ENCODE measurements at places on chromosomes 4 and X.

DNA sequence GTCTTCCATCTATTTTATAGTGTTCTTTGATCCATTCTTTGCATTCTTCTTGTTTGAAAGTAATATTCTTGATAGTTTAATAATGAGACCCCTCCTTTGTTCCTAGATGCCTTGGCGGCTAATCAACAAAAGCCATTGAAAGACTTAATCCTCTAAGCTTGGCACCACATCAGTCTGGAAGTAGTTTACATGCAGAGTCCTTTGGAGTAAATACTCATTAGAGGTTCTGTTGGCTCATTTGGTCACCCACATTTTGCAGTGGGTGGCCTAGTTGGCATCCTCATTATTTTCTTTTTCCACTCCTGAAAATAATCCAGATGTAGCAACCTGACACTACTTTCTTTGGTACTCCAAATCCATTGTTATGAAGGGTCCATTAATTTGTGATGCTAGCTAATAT lies 64.5 kb downstream of the DKK2 start:
- no peak for DNase-seq

DNA sequence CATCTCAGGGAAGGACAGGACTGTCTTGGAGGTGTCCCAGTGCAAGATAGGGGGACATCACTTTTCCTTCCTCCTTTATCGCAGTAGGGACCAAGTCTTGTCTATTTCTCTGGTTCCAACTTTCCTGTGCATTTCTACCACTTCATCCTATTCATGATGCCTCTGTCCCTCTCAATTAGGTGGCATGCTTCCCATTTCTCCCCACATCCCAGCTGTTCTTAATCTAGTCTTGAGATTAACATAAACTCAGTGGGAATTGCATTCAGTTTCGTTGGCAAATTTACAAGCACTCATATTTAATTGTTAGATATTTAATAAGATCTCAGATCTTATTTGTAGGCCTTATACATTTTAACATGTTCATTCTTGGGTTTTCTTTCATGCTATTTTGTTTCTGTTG lies 15.7 kb upstream of the ODAM start:
- no peak for DNase-seq

GRCh38 chr4:77785669-77786068 lies 33.5 kb downstream of the CNOT6L start:
- DNase-seq = no peak

- no peak for DNase-seq
Measured at GRCh38 chr4:142034101-142034500, 397.7 kb downstream of the IL15 start.

GRCh38 chr4:53987761-53988171 lies 76.6 kb downstream of the CHIC2 start:
- no peak for DNase-seq

All from CD4-positive, alpha-beta T cell treated with Interferon gamma for 1 hour (primary cell).